Fibroblast of mammary gland (primary cell): ENCODE measurements at places on chromosomes 12 and 14.

GRCh38 chr12:6120796-6121473 lies 3.5 kb downstream of the VWF start:
- no peak for DNase-seq

DNA sequence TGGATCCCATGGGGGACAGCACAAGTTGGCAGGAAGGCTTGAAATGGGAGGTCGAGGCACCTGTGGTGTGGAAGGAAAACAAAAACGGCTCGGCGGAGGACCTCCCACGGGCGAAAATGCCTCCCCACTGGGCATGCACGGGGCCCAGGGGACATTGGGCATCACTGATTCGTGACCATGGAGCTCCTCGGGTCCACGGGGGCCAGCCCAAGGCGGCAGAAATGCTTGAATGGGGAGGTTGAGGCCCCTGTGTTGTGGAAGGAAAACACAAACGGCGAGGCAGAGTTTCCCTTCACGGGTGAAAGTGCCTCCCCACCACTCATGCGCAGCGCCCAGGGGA lies 376.0 kb downstream of the ALG10 start:
- DNase-seq = no peak

DNA sequence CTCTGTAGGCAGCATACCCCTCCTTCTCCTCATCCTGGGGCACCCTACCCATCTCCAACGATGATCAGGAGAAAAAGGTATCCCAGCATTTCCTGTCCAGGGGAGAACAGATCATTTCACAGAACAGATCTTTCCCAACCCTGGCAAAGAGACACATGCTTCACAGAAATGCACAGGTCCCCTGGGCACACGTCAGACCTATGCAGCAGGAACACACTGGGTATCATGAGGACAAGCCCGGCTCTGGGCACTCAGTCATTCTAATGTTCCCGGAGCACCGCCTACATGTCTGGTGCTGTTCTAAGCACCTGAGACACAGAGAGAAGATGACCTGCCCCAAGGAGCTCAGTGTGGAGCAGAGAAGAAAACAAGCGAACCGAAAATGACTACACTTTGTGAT lies 56.2 kb downstream of the ACTN1 start:
- no peak for DNase-seq

DNA sequence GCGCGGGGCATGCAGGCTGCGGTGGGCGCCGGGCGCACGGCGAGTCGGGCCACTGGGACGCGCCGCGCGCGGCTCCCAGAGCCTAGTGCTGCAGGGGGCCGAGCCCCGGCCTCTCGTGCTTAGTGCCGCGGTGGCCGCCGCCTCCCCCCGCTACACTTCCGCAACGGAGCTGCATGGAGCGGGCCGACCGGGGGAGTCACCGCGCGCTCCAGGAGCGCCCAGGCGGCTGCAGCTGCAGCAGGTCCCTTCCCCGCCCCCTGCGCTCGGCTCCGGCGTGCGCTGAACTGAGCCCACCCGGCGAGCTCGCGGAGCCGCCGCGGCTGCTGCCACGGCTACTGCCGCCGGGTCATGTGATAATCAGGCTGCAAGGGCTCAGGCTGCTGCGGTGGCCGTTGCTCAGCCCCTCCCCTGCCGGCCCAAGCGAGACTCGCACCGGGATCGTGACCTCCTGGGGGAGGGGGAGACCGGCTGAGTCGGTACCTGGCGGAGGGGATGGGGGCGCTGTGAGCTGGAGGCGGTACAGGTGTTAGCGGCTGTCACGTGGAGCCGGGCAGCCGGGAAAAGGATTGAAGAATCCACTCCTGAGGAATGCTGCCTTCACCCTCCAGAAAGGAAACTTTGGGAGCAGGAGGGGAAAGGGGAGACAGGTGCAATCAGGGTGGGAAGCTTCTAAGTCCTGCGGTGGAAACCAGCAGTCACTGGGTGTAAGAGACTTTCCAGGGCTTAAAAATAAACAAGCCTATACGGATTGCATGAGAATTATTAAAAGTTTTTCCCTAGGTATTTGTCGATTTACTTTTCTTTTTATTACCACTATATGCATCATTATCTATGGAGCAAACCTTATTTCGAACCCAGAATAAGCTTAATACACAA lies at the start of gene PPM1H:
PPM1H (minus strand) TSS at position 352 of the 876 bp plus-strand sequence. CDS start 414 bp downstream, outside the sequence.
- DNase-seq = peak; percentile 2

- DNase-seq = no peak
These were observed 67.8 kb downstream of the MVK start for GRCh38 chr12:109641422-109641821.

GRCh38 chr12:52956987-52957386 lies 8.1 kb downstream of the KRT18 start:
- DNase-seq = no peak

DNA sequence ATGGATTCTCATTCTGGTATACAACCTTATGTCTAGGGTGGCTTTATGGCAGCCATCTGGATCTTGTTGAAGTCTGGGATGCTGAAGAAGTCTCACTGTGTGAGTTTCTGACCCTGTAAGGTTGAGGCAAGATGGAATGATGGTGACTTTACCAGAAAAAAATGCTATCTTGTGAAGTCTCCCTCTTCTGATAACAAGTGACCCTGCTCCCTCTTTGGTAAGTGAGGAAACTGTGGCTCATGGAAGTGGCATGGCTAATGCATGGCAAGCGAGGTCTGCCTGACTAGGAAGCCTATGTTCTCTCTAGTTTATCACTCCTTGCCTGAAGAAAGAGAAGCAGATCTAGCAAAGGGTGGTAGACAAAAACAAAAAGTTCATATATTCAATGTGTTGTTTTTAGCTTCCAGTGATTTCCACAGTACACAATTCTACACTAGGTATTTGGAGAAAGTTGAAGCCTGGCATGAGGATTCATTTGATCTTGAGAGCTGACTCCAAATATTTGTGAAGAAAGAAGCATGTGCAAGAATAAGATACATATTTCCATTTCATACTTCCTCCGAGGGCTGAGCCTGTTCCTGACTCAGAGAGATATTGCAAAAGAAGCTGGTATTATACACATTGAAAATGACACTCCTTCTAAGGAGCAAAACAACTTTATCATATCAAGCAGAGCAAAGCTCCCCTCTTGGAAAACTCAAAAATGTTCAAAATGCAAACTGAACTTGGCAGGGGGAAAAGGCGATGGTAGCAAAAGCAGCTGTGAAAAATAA lies 63.6 kb downstream of the HELB start:
- DNase-seq = no peak

DNA sequence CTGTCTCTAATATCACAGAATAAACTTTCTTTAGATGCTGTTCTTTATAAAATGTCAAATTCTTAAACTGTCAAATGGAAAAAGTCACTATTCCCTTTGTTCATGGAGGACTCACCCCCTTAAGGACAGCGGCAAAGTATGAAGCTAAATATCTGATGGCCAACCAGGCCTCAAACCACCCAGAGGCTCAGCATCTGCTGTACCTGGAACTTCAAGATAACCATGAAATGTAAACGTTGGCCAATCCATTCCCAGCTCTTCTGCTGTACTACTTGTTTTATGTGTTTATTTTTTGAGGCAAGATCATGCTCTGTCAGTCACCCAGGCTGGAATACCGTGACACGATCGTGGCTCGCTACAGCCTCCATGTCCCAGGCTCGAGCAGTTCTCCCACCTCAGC lies 15.7 kb downstream of the RFC5 start:
- no peak for DNase-seq

DNA sequence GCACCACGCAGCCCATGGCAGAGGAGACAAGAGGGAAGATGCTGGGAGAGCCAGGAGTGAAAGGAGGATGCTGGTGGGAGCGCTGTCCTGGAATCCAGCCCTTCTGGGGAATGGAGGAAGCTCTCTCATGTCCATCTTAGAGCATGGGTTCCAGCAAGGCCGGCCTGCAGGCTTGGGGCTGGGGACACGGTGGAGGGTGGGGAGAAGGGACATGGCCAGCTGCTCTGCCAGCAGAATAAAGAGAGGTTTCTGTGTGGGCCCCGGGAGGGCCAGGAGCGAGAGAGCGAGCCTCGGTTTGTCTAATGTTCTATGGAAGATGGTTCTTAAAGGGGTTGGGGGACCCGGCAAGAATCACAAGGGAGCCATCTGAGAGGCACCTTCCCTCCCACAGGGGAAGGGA lies 60.2 kb downstream of the RIMBP2 start:
- DNase-seq = no peak

DNA sequence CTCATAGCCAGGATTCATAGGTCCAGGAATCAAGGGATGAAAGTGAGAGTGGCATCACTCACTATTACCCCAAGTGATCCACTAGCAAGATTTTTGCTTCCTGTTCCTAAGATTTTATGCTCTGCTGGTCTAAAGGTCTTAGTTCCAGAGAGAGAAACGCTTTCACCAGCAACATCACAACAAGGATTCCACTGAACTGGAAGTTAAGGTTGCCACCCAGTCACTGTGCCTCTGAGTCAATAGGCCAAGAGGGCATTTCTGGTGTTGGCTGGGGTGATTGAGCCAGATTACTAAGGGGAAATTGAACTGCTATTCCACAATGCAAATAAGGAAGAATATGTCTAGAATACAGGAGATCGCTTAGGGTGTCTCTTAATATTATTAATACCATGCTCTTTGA lies 142.5 kb upstream of the ARID2 start:
- no peak for DNase-seq

GRCh38 chr12:124388038-124388671 lies 93.3 kb downstream of the RFLNA start:
- no peak for DNase-seq

GRCh38 chr12:79370021-79370420 lies 320.7 kb downstream of the PAWR start:
- DNase-seq = no peak

GRCh38 chr14:36284971-36285595 lies 35.4 kb downstream of the MBIP start:
- no peak for DNase-seq

- peak; percentile 83 for DNase-seq
These were observed 18.7 kb downstream of the DAD1 start for GRCh38 chr14:22570132-22570949.
